RCC 7860 (cell line): ENCODE measurements at places on chromosomes 4 and X.
A peak's percentile ranks its signal among the peaks of the same experiment; 100 is the strongest.

GRCh38 chr4:2186133-2186864, 55.6 kb downstream of the HAUS3 start:
- DNase-seq, result peak; percentile 52

GRCh38 chr4:17546222-17546621, 30.8 kb upstream of the LAP3 start:
- no peak for DNase-seq

- peak; percentile 4 for DNase-seq
Measured at GRCh38 chrX:37905436-37906147, 58.2 kb upstream of the DYNLT3 start.

- no peak for DNase-seq
Measured at GRCh38 chr4:5808081-5808741, 84.7 kb downstream of the CRMP1 start.

DNA sequence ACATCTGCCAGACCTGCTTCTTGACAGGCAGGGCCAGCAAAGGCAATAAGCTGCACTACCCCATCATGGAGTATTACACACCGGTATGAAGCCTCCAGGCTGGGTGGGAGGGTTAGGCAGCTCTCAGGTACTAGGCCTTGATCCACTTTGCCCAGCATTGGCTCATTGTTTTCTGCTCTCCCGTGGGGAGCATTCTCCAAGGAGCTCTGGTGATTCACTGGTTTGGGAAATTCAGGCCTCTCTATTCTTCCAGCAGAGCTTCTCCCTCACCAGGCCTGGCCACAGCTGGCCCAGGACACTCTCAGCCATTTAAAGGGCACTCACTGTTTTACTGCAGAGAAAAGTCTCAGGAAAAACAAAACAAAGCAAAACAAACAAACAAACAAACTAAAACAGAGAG, 33.0 kb downstream of the DRP2 start:
- no peak for DNase-seq

DNA sequence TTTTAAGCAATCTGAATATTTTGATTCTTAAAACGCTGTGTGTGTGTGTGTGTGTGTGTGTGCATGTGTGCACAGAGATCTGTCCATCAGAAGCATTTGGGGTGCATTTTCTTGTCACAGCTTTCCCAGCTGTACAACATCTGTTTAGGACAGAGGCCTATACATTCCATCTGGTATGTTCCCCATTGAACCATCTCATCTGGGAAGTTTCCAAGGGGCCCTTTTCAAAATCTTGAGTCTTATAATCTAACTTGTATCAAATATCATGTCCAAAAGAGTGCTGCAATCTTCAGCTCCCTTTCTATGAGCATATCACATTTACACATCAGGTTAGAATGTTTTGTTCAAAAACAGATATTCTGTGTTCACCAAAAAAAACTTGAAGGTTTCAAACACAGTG, 16.5 kb upstream of the MID1 start:
- DNase-seq, result no peak

- peak; percentile 11 for DNase-seq
Measured at GRCh38 chr4:140308366-140309123, 64.9 kb upstream of the SCOC start.

DNA sequence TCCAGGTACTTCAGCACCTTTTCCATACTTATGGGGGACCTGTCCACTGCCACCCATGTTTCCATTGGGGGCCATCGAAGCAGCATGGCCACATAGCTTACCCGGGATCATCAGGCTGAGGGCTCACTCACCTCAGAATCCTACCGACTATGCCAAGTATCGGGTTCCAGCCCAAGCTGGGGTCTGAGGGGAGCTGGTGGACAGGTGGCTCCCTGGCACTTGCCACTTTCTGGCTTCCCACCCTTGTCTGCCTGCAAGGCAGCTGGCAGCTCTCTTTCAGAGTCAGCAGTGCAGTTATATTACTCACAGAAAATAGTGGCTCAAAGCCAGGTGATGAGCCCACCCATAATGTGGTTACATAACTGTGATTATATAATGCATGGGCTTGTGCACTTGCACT, 1153.8 kb downstream of the STIM2 start:
- no peak for DNase-seq

- no peak for DNase-seq
Measured at GRCh38 chrX:25721564-25721963, 416.6 kb upstream of the MAGEB18 start.

DNA sequence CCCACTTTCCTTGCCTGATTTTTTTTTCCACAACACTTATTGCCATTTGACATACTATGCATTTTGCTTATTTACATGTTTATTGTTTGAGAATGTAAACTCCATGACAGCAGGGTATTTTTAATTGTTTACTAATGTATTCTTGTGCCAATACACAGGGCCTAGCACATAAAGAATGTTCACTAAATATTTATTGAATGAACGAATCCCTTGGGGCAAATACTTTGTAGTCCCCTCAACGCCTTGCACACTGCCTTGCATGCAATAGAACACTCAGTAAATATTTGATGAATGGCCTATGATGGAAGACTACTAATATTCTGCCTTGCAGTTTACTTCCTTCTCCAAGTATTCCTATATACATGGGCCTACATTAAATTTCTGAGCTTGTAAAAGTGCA, 1.4 kb upstream of the PRPS1 start:
- no peak for DNase-seq

DNA sequence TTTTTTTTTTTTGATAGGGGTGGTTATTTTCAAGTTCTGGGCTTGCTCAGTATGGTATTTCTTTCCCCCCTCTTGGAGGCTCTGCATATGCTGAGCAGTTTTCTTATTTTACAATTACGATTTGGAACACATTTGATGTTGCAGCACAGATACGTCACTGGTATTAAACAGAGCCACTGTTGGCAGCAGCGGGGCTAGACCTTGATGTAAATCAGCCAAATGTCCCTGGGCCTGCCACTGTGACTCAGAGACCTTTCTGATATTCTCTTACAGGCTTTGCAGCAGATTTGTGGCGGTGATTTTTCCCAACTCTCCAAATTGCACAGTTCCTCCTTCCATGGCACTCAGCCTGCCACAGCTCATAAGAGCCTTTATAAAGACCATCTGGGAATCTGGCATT, 81.1 kb downstream of the VMA21 start:
- no peak for DNase-seq

- no peak for DNase-seq
Measured at GRCh38 chr4:163966612-163967011, 472.1 kb downstream of the TMA16 start.

GRCh38 chrX:47743504-47743903, 84.5 kb upstream of the UXT start:
- peak; percentile 30 for DNase-seq

DNA sequence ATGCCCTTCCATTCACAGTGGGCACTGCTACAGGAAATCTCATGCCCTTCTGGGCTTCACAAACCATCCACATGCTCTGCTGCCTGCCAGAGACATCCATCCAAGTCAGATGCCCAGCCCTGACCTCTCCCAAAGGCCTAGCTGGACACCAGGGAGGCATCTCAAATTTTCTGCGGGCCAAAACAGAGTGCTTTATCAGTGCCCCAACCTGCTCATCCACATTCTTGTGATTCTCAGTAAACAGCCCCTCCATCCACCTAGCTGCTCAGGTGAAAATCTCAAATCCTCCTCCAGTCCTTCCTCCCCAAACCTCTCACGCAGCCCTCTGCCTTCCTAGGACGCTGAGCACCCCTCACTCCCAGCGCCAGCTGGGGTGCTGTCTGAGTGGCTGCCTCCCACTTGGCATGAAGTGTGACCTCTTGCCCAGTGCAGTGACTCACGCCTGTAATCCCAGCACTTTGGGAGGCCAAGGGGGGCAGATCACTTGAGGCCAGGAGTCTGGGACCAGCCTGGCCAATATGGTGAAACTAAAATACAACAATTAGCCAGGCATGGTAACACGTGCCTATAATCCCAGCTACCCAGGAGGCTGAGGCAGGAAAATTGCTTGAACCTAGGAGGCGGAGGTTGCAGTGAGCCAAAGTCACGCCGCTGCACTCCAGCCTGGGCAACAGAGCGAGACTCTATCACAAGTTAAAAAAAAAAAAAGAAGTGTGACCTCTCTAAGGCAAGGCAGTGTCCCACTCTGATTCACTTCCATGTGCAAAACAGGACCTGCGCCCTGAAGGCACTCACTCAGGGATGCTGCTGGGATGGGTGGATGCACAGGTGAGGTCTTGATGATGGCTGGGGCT, 1.7 kb upstream of the AFAP1 start:
- no peak for DNase-seq

GRCh38 chrX:39985551-39985950, 112.2 kb downstream of the BCOR start:
- DNase-seq, result no peak

- DNase-seq, result no peak
Measured at GRCh38 chr4:13527192-13527980, 16.9 kb downstream of the NKX3-2 start.

GRCh38 chr4:72997409-72997808, 72.1 kb downstream of the COX18 start:
- peak; percentile 49 for DNase-seq

DNA sequence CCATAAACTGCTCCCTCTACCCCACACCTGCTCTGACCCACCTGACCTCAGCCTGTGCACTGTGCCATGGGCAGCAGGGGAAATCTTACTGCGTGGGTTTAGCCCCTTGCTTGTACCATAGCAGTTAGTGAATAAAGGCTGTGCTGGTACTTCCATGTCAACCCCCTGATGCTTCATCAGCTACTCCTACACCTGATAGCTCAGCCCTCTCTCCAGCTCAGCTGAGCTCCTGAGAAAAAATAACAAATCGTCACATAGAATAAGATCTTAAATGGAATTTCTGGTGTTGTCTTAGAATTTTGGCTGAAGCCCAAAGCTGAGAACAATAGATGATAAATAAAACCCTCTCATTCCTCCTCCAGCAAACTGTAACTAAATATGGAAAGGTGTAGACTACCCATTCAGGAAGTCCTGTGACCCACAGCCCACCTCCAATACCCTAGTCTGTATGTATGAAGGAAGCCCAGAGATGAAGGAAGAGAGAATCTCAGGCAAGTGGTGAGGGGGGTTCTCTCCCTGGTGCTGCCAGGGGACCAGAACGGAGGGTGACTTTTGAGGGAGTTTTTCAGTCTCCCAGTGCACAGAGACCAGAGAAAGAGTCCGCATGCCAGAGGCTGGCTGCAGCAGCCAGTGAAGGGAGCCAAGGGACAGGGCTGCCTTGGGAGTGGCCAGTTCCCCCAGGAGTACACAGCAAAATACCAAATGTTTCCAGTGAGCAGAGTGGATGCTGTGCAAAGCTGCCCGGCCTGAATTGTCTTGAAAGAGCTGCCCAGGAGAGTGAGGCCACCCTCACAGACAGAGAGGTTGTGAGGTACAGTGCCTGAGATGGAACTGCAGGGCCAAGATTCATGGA, 227.3 kb downstream of the QDPR start:
- DNase-seq, result no peak

DNA sequence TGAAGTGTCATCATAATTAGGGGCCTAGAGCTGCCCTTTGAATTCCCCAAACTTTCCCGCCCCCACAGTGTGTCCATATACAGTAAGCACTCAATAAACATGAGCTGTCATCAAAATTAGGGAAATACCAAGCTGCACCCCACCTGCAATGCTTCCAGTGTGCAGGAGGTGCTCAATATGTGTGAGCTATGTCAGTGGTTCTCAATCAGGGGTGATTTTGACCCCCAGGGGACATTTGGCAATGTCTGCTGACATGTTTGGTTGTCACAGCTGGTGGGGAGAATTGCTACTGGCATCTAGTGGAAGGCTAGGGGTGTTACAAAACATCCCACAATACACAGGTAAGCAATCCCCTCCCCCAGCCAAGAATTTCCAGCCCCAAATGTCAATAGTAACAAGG, 748 bp downstream of the CFP start:
- DNase-seq, result no peak

DNA sequence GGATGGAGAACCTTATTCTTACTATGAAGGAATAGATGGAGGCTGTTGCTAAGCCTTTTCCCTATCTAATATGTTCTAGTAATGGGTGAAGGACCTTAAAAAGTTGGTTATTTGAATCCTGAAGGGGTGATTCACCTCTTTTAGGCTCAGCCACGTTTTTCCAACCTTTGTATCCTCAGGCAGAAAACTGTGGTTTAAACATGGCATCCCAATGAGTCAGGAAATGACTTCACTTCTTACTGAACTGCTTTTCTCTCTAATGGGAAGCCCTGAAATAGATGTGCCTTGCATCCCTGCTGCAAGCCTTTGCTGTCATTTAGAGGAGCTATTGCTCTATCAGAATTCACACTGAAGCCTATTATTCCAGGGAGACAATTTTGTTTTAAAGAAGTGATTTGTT, 191.0 kb upstream of the ARX start:
- DNase-seq, result no peak

GRCh38 chr4:114136069-114136468, 156.6 kb upstream of the ARSJ start:
- no peak for DNase-seq

DNA sequence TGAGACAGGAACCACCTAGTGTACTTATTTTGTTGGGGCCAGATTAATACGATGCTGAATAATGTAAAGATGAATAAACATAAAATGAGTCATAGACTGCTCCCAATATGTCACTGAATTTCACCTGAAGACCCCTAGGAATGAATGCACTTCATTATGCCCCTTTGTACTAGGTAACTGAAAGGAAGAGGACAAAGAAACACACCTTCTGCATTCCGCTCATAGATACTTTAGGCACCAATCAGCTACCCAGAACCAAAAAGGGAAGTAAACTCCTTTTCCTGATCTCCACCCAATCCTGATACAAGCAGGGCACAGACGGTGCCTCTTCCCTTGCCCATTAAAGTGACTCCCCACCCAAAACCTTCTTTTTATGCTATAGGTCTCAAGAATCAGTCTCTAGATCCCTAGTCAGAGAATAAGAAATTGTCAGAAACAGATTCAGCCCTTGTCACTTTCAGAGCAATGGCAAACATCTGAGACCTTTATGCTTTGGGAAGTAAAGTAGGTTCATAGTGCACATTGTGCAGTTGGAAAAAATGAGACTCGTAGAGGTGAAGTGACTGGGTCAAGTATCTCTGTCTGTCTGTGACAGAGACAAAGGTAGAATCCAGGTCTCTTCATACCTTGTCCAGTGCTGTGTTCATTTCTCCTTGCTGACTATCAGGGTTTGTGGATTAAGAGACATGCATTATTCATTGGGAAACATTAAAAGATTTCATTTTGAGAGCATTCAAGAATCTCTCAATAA, 2.3 kb downstream of the GPR174 start:
- DNase-seq, result no peak

DNA sequence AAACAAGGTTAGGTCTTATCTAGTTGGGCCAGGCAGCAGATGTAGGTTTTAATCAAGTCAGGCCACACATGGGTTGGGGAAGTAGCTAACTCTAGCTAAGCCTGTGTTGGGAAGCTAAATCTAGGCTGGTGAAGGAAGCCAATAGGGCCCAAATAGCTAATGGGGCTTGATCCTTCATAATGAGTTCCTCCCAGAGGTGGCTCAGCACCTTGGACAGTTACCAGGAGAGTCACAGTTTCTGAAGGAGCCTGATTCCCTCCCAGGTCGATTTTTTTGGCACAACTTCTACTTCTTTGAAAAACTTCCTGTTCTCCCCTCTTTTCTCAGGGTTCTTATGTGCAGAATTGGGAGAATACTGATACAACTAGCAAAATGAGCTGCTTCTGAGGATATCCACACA, 242.5 kb upstream of the PRPS2 start:
- no peak for DNase-seq
